ENCODE measurements at places on chromosomes 1 and 21.
A peak's percentile ranks its signal among the peaks of the same experiment; 100 is the strongest.

GRCh38 chr1:174815474-174815908 is 184.3 kb upstream of the CACYBP start:
- no peaks in the 10 kb centered on the region for H3K27me3 ChIP-seq
- no peak for DNase-seq
- no peaks in the 10 kb centered on the region for H3K36me3 ChIP-seq
- no peak overlapping the region for H3K4me3 ChIP-seq

DNA sequence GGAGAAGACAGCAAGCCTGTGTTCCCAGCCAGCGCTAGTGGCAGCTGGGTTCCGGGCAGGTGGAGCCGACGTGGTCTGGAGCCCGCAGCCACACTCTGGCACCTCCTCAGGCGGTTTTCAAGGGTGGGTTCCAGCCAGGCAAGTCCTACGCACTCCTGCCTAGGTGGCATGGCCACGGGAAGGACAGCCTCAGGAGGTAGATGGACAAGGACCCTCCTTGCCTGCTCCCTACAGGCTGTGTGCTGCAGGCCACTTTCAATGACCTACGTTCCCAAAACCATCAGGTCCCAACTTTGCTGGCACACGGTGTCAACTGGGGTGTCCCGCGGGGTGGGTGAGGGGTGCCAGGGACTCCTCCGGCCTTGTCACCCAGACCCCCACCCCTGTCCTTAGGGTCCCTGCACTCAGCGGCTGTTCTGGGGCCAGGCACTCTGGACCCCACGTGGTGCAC is 6.7 kb upstream of the PTGER3 start:
- no peak overlapping the region for H3K27ac ChIP-seq
- H3K4me3 ChIP-seq: no peak overlapping the region
- no peaks in the 10 kb centered on the region for H3K27me3 ChIP-seq
- DNase-seq: peak; percentile 14

GRCh38 chr1:205324781-205325180 is 3.2 kb upstream of the NUAK2 start:
- H3K27ac ChIP-seq: no peak overlapping the region
- H3K4me3 ChIP-seq: no peak overlapping the region
- no peaks in the 10 kb centered on the region for H3K36me3 ChIP-seq
- peaks cover 22% of the 10 kb centered on the region for H3K27me3 ChIP-seq
- H3K4me1 ChIP-seq: no peaks in the 10 kb centered on the region
- DNase-seq: no peak

GRCh38 chr1:27934818-27935549 is at the start of gene SMPDL3B:
Gene SMPDL3B (plus strand): TSS chr1:27935000. CDS start chr1:27935184, 184 bp downstream.
- H3K27me3 ChIP-seq: peaks cover 5% of the 10 kb centered on the region
- DNase-seq: no peak
- H3K27ac ChIP-seq: no peak within 1 kb of the TSS
- H3K36me3 ChIP-seq: no peaks in the 10 kb centered on the region
- H3K4me3 ChIP-seq: no peak within 1 kb of the TSS
- no peaks in the 10 kb centered on the region for H3K4me1 ChIP-seq

DNA sequence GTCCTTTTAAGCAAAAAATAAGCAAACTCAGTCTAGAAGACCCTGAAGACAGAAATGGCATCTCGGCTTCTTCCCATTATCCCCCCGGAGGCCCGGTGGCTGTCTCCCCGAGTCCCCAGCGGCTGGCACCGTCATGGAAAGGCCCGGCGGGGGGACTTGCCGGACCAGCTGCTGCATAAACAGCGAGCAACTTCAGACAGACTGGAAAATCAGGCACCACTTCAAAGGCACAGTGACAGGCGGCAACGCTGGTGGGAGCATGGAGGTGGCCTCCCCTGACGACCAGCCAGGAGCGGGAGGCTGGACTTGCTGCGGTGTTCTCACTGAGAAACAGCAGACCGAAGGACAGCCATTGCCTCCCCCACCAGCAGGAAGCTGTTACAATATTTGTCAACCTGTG is 18.4 kb upstream of the C1QA start:
- no peak overlapping the region for H3K4me3 ChIP-seq
- no peaks in the 10 kb centered on the region for H3K4me1 ChIP-seq
- H3K36me3 ChIP-seq: no peaks in the 10 kb centered on the region
- H3K27me3 ChIP-seq: no peaks in the 10 kb centered on the region
- DNase-seq: no peak

DNA sequence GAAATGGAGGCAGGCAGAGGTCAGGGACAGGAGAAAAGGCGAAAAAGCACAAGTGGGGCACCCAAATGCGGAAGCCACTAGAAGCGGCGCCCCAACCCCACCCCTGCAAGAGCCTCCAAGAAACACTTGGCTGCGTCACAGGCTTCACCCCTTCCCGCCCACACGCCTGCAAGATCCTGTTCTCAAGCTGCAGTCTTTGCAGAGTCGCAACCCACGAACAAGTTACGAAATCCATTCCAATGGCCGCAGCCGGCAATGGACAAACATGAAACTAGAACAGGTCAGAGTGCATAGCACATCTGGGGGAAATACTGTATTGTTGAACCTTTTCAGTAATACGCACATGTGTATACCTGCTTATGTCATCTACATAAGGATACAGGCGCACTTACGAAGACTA is 103.6 kb downstream of the PSMG1 start:
- no peaks in the 10 kb centered on the region for H3K36me3 ChIP-seq
- H3K27me3 ChIP-seq: no peaks in the 10 kb centered on the region
- no peak overlapping the region for H3K4me3 ChIP-seq
- no peak for DNase-seq
- H3K4me1 ChIP-seq: no peaks in the 10 kb centered on the region

- no peak overlapping the region for H3K27ac ChIP-seq
- H3K4me3 ChIP-seq: no peak overlapping the region
- H3K4me1 ChIP-seq: peaks cover 2% of the 10 kb centered on the region
- no peak for DNase-seq
- H3K36me3 ChIP-seq: no peaks in the 10 kb centered on the region
These were observed 13.3 kb upstream of the GSTM4 start for GRCh38 chr1:109642626-109643025.

- no peaks in the 10 kb centered on the region for H3K4me1 ChIP-seq
- H3K27me3 ChIP-seq: no peaks in the 10 kb centered on the region
- no peaks in the 10 kb centered on the region for H3K36me3 ChIP-seq
- DNase-seq: no peak
- H3K4me3 ChIP-seq: no peak overlapping the region
- H3K27ac ChIP-seq: no peak overlapping the region
These were observed 469.8 kb upstream of the ZP4 start for GRCh38 chr1:238360474-238360873.

DNA sequence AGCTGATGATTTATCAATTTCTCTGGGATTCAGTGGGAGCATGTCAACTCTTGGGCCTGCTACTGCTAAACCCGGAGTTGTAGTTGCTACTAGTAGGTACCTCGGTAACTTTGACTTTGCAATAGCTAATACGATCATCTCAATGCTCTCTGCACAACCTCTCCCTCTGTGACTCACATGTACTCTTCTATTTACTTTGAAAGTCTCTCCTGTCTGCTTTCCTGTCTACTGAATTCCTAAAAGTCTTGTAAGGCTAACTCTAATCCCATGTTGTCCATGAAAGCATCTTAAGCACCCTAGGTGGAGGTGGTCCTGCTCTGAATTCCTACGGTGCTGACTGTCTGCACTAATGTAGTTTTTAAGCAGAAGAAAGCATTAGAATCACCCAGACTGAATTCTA is 29.3 kb downstream of the SLC9C2 start:
- H3K36me3 ChIP-seq: no peaks in the 10 kb centered on the region
- no peak overlapping the region for H3K4me3 ChIP-seq
- H3K4me1 ChIP-seq: peaks cover 15% of the 10 kb centered on the region
- no peak for DNase-seq
- H3K27me3 ChIP-seq: no peaks in the 10 kb centered on the region

DNA sequence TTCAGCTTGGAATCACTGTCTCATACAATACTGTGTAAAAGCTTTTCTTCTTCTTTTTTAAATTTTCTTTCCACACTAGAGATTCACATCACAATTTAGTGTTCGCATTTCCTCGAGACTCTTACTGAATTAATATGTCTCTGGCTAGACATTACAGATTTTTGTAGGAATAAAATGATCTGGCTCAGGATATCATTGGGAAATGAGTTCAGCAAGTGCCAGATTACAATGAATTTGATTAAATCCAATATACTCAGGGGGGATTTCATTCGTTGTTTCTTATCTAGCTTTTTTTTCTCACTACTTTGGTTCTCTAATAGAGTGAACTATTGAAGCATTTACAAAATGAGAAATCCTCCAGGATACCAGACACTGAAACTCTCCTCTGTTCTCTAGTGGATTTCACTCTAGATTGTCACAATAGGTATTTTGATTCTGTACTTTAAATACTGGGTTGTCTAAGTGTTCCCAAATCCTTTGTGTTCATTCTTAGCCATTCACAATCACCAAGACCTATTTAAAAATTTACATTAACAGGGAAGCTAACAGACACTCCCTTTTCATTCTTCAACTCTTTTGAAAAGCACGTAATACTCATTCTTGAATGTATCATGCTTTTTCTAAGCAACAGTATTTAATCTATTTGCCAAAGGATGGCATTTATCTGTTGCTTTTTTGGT is 2.8 kb upstream of the TSEN15 start:
- peaks cover 22% of the 10 kb centered on the region for H3K4me1 ChIP-seq
- H3K4me3 ChIP-seq: no peak overlapping the region
- peaks cover 6% of the 10 kb centered on the region for H3K27me3 ChIP-seq
- DNase-seq: no peak
- H3K27ac ChIP-seq: no peak overlapping the region

DNA sequence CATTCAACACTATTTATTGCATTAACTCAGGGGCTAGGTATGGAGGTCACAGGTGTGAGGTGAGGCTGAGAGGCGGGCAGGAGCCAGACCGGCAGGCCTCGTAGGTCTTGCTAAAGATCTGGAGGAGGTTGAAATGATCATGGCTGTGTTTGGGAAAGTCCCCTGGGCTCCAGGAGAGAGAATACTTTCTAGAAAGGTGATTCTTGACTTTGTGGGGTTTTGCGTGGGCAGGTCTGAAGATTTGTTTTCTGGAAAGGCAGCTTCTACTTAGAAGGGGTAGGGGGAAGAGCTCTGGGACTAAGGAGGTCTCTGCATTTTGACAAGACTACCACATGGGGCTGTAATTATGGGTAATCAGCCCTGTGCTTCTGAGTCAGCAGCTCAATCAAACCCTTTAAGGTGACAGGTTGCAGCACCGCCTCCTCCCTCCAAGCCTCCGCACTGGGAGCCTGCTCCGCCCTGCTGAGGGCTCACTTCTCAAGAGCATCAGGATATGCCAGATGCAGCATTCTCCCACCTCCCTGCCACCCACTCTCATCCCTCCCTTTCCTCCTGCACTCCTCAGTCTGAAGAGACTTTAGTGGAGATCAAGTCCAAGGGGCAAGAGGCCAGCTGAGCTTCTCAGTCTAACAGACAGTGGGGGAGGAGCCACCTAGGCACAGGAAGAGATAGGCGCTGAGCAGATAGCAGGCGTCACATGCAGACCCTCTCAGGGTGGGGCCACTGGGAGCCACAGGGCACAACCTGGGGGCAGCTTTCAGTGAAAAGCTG is 30.5 kb downstream of the SLC30A1 start:
- H3K27ac ChIP-seq: no peak overlapping the region
- no peaks in the 10 kb centered on the region for H3K4me1 ChIP-seq
- H3K36me3 ChIP-seq: no peaks in the 10 kb centered on the region
- H3K4me3 ChIP-seq: no peak overlapping the region
- peaks cover 9% of the 10 kb centered on the region for H3K27me3 ChIP-seq

DNA sequence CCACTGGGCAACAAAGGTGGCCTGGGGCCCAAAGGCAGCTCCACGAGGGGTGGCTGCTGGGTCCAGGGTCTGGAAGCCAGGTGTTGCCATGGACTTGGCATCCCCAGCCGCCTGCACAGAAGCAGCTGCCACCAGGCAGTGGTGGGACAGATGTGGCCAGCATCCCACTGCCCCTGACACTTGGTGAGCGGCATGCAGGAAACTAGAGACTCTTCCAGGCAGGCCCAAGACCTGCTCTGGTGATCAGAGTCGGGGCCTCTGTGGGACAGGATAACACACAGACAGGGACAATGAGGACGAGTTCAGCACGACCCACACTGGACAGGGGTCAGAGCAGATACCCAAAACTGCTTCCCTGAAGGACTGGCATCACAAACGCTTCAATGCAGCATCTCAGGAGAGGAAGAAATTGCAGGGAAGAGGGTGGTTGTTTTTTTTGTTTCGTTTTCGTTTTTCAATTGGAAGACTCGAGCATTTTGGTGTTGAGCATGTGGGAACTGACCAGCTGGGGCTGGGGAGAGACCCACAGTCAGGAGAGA is 34.1 kb upstream of the RNF187 start:
- no peak for DNase-seq
- no peak overlapping the region for H3K27ac ChIP-seq
- H3K36me3 ChIP-seq: no peaks in the 10 kb centered on the region
- H3K27me3 ChIP-seq: no peaks in the 10 kb centered on the region
- H3K4me1 ChIP-seq: no peaks in the 10 kb centered on the region

GRCh38 chr1:61332196-61332753 is 249.9 kb downstream of the NFIA start:
- H3K36me3 ChIP-seq: no peaks in the 10 kb centered on the region
- DNase-seq: no peak
- H3K4me1 ChIP-seq: no peaks in the 10 kb centered on the region
- no peak overlapping the region for H3K27ac ChIP-seq
- H3K4me3 ChIP-seq: no peak overlapping the region
- no peaks in the 10 kb centered on the region for H3K27me3 ChIP-seq

DNA sequence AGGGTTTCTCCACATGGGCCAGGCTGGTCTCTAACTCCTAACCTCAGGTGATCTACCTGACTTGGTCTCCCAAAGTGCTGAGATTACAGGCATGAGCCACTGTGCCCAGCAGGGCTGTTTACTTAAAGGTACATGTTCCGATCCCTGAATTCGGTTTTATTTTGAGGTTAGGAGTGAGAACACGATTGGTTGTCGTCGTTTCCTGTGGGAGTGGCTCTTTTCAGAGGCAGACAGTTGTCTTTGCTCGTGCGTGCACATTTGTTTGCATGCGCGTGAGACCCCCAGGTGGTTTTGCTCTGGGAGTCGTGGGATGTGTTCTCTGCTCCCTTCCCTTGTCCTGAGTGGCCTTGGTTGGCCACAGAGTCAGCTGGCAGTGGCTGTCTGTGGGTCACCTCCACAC is 60.2 kb downstream of the SKI start:
- H3K36me3 ChIP-seq: no peaks in the 10 kb centered on the region
- H3K4me1 ChIP-seq: peaks cover 43% of the 10 kb centered on the region
- no peak overlapping the region for H3K27ac ChIP-seq
- DNase-seq: peak; percentile 43
- no peaks in the 10 kb centered on the region for H3K27me3 ChIP-seq

- DNase-seq: no peak
- H3K27me3 ChIP-seq: no peaks in the 10 kb centered on the region
- no peak overlapping the region for H3K27ac ChIP-seq
- no peak overlapping the region for H3K4me3 ChIP-seq
- no peaks in the 10 kb centered on the region for H3K36me3 ChIP-seq
These were observed 79.6 kb downstream of the NEGR1 start for GRCh38 chr1:72202761-72203160.

DNA sequence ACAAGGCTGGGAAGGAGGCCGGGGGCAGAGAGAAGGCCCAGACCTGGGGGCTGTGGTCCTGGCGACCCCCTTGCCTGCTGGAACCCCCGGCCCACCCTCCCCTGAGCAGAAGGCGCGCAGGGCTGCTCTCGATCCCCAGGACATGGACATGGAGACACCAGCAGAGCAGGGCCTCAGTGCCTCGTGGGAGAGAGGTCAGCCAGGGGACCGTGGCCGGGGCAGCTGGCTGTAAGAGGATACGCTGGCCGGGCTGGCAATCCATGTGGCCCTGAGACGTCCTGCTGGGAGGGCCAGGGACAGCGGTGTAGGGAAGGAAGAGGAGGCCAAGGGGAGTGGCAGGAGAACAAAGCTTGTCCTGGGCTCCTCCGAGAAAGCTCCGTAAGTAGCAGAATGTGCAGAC is 132.2 kb downstream of the CASZ1 start:
- DNase-seq: no peak
- no peak overlapping the region for H3K4me3 ChIP-seq

Measured in DND-41 (cell line).